ENCODE measurements at places on chromosomes 5 and 9. TPM values are rescaled to one million over a fixed set of nuclear protein-coding genes. Genes with fewer than 3 reads are reported as not detected.

Gene PCDHGA10
- 0.17 TPM for polyA plus RNA-seq

Gene CTSV
- 0.06 TPM for polyA plus RNA-seq

Gene SLC25A2
- 0.07 TPM for polyA plus RNA-seq

Gene CAMLG
- 48.5 TPM for polyA plus RNA-seq

Gene NUTM2G
- not detected for polyA plus RNA-seq

DNA sequence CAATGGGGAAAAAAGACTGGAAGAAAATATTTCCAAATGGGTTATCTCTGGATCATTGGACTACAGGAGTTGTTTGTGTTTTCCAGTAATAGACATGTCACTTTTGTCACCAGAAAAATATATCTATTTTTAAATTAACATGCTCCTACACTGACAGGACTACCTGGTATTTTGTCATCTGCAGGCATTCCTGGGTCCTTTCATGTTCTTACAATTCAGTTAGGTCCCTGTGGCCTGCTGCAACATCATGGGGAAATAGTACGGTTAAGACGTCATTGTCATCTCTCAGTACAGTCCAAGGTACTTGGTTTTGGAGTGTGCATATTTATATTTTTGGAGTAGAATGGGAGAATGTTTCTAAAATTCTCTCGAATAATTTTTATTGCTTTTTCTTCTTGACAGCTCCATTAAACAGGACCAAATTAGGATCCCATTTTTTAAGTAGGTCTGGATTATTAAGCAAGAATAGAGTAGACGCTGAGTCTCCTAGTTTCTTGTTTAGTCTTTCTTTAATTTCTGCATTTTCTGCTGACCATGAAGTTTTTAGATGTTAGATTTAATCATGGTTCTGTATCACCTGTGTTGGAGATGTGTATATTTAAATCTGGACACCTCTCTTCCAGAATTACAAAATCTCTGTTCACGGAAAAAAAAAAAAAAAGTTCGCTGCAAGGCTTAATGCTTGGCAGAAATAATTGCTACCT lies 46.9 kb downstream of the SLC22A5 start:
- no peak for DNase-seq
- H3K27ac ChIP-seq, result peak overlapping the region; percentile 99
- peaks cover 100% of the 10 kb centered on the region for H3K4me1 ChIP-seq
- no peaks in the 10 kb centered on the region for H3K27me3 ChIP-seq
- H3K36me3 ChIP-seq, result no peaks in the 10 kb centered on the region

DNA sequence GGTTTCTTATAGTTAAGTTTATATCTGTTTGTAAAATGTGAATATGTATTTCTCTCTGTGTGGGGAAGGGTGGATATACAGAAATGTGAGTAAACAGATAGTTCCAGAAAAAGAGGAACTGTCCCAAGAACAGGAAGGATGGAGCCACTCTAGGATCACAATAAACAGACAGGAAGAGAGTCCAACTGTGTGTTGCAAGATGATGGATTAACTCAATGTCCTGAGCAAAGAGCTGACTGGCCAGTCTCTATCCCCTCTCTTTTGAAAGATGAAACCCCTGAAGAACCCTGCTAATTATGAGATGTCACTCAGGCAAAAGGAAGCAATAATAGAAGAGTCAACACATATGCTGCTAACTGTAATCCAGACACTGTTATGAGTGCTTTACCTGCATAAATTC lies 202.7 kb downstream of the SEMA6A start:
- H3K27ac ChIP-seq, result peak overlapping the region; percentile 30
- H3K4me3 ChIP-seq, result no peak overlapping the region
- H3K4me1 ChIP-seq, result peaks cover 33% of the 10 kb centered on the region
- no peaks in the 10 kb centered on the region for H3K27me3 ChIP-seq

GRCh38 chr9:71781391-71781790 lies 13.1 kb upstream of the CEMIP2 start:
- H3K4me3 ChIP-seq, result no peak overlapping the region
- peaks cover 43% of the 10 kb centered on the region for H3K4me1 ChIP-seq
- H3K36me3 ChIP-seq, result no peaks in the 10 kb centered on the region
- H3K27ac ChIP-seq, result peak overlapping the region; percentile 82
- H3K27me3 ChIP-seq, result no peaks in the 10 kb centered on the region

DNA sequence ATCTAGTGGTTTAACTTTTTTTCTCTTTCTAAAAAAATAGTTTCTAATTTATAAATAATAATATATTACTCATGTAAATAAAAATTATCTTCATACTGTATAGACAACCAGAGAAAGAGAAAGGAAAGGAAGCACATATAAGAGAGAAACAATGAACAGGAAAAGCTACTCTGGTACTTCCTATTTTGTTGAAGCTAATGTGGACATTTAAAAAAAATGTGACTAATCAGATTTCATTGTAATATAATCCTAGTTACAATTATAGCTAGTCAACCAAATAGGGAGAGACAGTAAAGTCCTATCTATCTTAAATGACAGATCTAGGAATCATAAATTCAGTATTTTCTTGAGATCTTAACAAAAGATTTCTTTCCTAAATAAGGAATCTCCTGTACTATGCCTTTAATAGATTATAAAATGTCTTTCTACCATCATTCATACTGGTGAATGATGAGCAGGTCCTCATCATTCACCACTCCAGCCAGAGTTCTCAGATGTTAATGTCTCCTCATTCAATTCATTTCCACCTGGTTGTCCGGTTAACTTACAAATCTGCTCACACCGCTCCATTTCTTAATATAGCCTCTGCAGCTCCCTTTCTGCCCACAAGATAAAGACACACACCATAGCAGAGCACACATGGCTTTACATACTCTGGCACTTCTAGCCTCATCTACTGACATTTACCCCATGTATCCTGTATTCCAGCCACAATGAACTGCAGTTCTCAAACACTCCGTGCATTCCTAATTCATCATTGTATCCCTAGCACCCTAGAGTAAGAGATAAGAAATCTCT lies 30.9 kb downstream of the ZFR start:
- H3K27ac ChIP-seq, result peak overlapping the region; percentile 17
- H3K36me3 ChIP-seq, result no peaks in the 10 kb centered on the region
- DNase-seq, result no peak
- H3K27me3 ChIP-seq, result no peaks in the 10 kb centered on the region

GRCh38 chr5:2101685-2102084 lies 219.0 kb upstream of the IRX4 start:
- no peaks in the 10 kb centered on the region for H3K36me3 ChIP-seq
- no peak overlapping the region for H3K4me3 ChIP-seq
- H3K27me3 ChIP-seq, result peaks cover 7% of the 10 kb centered on the region
- H3K27ac ChIP-seq, result no peak overlapping the region
- no peak for DNase-seq

- H3K4me3 ChIP-seq, result no peak overlapping the region
- H3K36me3 ChIP-seq, result no peaks in the 10 kb centered on the region
- no peaks in the 10 kb centered on the region for H3K27me3 ChIP-seq
- H3K4me1 ChIP-seq, result no peaks in the 10 kb centered on the region
- no peak for DNase-seq
These were observed 173.2 kb upstream of the TRPC7 start for GRCh38 chr5:136538534-136538933.

DNA sequence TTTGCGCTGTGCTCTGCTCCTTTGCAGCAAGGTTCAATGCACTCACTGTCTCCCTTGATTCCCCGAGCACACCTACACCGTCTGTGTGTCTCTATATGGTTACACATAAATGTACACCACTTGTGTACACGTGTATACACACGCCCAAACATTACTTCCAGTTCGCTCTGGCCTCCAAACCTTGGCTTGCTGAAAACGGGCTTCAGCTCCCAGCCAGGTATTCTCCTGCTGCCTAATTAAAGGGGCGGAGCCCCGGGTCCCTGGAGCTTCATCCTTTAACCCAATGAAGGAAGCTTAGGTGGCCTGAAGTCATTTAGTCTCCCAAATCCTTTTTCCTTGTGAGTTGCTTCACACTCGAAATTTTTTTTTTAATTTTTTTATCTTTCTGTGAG lies 4.6 kb downstream of the ISL1 start:
- H3K36me3 ChIP-seq, result no peaks in the 10 kb centered on the region
- H3K4me3 ChIP-seq, result no peak overlapping the region
- no peaks in the 10 kb centered on the region for H3K27me3 ChIP-seq
- no peak for DNase-seq
- peaks cover 4% of the 10 kb centered on the region for H3K4me1 ChIP-seq

- no peak for DNase-seq
- no peaks in the 10 kb centered on the region for H3K36me3 ChIP-seq
- no peaks in the 10 kb centered on the region for H3K27me3 ChIP-seq
- H3K4me3 ChIP-seq, result peak overlapping the region; percentile 52
These were observed 71.9 kb upstream of the LARP1 start for GRCh38 chr5:154683101-154683880.

All from spleen (tissue), 13 donors.